Fibroblast of skin of left biceps (primary cell): ENCODE measurements at places on chromosomes 5 and 9.

- DNase-seq, result no peak
These were observed 85.9 kb downstream of the OSMR start for GRCh38 chr5:38931731-38932130.

DNA sequence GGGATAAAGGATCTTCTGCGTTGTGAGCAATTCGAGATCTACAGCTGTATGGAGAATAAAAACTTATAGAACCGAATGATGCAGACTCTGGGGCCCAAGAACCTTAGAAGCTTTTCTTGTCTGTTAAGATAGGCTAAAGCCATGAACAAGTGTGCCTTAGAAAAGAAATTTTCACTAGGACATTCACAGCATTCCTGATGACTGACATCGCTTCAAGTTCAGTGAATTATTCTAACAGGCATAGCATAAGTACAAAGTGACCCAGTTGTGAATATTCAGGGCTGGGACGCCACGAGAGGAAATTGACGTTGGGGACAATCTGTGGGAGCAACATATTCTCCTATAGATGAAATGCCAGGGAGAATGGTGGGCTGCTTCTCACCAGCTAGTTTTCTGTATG lies 32.0 kb upstream of the PANK3 start:
- no peak for DNase-seq

GRCh38 chr5:151092762-151093161 lies 11.9 kb upstream of the TNIP1 start:
- DNase-seq, result no peak

GRCh38 chr9:134024214-134024792 lies 978 bp upstream of the BRD3OS start:
- no peak for DNase-seq

GRCh38 chr5:158099571-158100105 lies 240.7 kb upstream of the CLINT1 start:
- DNase-seq, result no peak
